ENCODE measurements at places on chromosomes 16 and 17.

DNA sequence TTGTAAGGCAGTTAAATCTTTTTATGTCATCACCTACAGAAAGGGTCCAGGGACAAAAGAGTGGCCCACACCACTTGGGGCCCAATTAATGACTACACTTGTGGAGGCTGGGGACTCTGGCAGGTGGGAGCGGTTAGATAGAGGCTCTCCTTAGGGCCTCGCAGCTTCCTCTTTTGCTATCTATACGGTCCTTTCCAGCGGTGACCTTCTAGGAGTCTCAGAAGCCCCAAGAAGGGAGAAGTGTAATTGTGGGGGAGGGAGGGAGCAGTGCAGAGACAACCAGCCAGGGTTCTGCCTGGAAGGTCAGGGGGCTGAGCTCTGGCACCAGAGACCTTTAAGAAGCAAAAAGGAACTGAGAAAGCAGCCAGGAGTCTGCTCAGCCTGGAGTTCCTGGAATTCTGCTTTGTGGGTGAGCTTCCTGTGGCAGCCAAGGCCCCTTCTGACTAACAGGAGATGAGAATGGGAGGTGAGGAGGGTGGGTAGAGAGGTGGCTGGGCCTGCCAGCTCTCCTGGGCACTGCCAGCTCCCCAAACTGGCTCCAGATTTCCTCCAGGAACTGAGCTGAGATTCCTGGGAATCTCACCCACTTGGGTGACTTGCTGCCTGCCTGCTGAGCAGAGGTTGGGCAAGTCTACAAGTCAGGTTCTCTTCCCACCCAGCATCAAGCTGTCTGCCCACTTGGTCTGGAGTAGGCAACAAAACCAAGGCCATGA lies 16.3 kb upstream of the MAP3K14 start:
- DNase-seq: no peak

- no peak for DNase-seq
These were observed 43.1 kb upstream of the SEC14L1 start for GRCh38 chr17:77097631-77098180.

GRCh38 chr17:42311240-42312034 lies 23.1 kb downstream of the STAT5A start:
- DNase-seq: peak; percentile 84

DNA sequence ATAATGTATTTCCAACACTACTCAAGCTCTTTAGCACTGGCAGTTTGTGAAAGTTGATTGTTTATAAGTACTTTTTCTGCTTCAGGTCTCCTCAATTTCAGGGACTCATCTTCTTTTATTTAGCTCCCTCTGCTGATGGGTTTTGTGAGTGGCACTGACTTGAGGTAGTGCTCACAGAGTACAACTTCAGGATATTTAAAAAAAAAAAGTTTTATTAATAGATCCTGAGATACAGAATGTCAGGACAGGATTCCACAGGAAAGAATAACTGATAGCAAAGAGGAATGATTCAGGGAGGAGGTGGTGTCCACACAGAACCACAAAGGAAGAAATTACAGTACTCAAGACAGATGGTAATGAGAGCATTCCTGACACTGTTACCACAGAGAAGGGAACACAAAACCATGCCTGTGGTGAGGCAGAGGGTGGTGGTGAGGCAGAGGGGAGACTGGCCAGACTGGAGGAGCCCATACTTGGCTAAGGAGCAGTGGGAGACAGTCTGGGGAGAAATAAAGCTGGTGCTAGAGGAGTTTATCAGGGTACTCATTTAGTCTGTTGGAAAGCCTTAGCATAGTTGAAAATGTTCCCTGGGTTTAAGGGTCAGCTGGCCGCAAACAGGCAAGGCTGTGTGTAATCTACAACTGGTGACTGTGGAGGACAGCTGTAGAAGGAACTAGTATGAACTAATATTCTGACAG lies 63.7 kb downstream of the SPAG9 start:
- DNase-seq: no peak

GRCh38 chr16:25114121-25114520 lies 2.6 kb downstream of the LCMT1 start:
- DNase-seq: no peak

- DNase-seq: no peak
These were observed 679.0 kb upstream of the CA10 start for GRCh38 chr17:52837492-52837891.

DNA sequence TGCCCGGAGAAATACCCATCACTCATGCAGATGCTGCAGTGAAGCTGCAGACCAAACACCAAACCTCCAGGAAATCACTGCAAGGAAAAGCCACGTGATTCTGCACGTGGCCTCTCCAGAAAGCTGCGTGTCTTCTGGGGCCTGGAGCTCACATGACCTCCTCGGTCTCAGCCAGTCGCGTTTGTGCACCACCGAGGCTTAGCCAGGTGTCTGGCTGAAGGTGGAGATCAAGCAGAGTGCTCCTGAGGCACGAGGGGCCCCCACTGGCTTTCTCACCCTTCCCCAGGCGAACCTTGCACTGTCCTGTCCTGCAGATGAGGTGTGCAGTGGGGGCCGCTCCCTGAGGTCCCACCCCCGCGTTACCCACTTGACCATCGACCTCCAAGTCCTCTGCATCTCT lies 257.3 kb downstream of the RBFOX3 start:
- DNase-seq: no peak

GRCh38 chr17:41029633-41030245 lies at the start of gene KRTAP1-4:
KRTAP1-4 (minus strand) TSS chr17:41030195; CDS start chr17:41030078, 117 bp downstream.
- DNase-seq: no peak
